ENCODE measurements at places on chromosomes 4 and X.

DNA sequence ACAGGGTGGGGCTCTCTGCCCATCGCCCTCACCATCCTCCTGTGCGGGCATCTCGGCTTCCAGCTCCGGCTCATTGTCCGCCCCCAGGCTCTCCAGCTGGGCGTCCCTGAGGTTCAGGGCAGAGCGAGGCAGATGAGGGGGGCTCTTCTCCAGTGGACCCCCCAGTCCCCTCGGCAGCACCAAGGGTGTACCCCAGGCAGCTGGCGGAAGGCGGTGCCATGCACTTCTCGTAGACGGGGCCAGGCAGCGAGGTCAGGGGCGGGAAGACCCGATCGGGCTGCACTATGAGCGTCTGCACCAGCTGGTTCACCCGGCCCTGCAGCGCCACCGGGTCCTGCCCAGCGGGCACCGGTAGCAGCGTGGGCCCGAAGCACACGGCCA, 5.5 kb downstream of the AVPR2 start:
- DNase-seq: no peak

GRCh38 chrX:148417934-148418333, 82.5 kb upstream of the AFF2 start:
- DNase-seq: no peak

- DNase-seq: no peak
These were observed 53.3 kb upstream of the GRPEL1 start for GRCh38 chr4:7121174-7121573.

DNA sequence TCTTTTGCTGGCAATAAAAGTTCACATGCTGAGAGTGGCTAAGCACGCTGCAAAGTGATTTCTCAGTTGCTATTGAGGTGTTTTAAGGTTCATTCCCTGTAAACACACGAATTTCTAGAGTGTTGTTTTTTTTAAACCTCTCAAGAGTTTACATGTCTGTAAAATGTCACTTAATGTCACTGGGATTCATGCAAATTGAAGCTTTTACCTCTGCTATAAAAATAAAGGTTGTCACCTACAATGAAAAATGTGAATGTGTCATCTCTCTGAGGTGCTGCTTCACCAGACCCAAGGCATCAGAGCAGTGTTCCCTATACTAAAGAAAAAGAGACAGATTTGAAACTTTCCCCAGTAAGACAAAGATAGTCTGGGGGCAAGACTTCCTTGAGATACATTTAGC, 127.0 kb downstream of the PPA2 start:
- no peak for DNase-seq

DNA sequence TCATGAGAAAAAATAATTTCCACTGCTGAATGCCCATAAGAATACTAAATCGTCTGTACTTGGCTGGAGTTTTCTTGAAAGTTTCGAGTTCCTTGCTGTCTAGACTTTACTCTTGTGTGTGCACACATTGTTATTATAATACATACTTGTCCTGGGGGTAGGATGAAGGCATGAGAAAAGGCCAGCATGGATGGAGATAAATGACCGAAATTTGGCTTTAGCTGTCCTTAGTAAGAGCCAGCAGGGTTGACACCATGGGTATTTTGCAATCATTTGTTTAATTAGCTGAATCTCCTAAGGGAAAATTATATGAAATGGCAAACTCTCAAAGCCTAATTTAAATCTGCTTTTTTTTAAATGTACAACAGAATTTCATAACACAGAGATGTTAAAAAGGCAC, 641.6 kb downstream of the ADGRL3 start:
- DNase-seq: no peak

- no peak for DNase-seq
These were observed 16.7 kb upstream of the AFAP1 start for GRCh38 chr4:7956270-7956808.

- DNase-seq: no peak
These were observed 56.3 kb downstream of the HUWE1 start for GRCh38 chrX:53630261-53630660.

- no peak for DNase-seq
These were observed 52.2 kb upstream of the C1QTNF7 start for GRCh38 chr4:15375667-15376066.

GRCh38 chr4:97498875-97499274, 644.4 kb downstream of the STPG2 start:
- peak; percentile 39 for DNase-seq

DNA sequence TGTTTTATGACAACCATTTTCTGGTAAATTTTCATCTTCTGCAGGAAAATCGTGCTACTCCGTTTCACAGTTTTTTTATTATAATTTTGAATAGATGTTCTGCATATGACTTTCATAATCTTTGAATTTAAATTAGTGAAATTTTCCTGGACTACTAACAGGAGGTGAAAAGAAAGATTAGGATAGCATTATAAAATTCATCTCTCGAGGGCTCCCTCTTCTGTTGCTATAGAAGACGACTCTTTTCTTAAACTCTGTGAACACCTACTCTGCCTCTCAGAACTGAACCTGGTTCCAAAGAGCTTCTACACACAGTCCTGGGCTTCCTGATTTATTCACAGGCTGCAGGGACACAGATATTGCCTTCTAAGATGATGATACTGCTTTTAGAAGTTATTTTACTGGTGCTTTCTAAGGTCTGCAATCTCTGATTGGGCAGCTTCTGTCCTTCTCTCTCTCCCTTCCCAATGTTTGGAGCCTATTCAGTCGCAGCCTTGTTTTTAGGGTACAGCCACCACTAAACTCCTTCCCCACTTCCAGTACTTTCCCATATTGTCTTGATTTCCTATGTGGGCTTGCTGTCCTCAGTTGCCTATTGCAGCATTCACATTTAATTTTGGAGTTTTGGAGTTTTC, 10.1 kb upstream of the SAP30 start:
- DNase-seq: peak; percentile 13

DNA sequence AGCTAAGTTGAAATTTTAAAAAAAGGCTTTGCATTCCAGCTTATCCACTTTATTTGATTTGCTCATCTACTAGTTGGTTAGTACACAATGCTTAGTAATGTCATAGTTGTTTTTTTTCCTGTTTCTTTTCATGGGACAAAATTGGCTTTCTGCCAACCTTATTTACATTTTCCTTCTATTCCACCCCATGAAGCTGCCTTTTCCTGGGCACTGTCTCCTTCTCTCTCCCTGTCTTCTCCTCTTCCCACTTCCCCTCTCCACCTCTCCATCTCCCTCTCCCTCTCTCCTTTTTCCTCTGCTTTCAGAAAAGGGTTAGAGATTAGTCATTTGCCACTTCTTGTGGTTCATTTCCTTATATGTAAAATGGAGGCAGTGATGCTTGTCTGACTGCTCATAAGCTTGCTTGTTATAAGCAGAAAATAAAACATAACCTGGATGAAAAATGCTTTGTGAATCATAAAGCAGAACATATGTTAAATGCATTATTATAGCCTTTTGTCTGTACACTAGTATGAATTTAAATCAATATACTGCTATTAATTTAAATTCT, 181.9 kb downstream of the CEP135 start:
- no peak for DNase-seq

DNA sequence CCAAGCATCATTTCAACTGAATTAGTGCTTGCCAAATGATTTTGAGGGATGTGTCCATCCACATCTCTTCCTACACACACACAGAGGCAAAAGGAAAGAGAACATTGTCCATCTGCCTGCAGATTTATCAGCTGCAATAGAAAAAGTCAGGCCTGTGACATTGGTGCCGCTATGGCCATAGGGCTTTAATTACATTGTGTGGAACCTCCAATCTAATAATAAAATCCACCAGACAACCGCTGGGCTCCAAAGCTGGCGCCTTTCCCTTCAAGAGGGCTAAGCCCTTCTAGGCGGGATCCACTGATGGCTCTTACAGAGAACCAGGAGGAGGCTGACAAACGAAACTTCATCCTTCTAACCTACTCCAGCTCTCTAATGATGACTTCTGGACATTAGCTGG, 60.6 kb downstream of the PHOX2B start:
- DNase-seq: no peak

- DNase-seq: no peak
These were observed 62.5 kb downstream of the AFAP1 start for GRCh38 chr4:7877176-7877575.

GRCh38 chrX:98605941-98606340, 1722.2 kb downstream of the RPA4 start:
- DNase-seq: no peak

- DNase-seq: no peak
These were observed 87.1 kb upstream of the MAPK10 start for GRCh38 chr4:86446996-86447395.

GRCh38 chr4:151407018-151407417, 2.0 kb upstream of the FHIP1A start:
- DNase-seq: no peak

- DNase-seq: peak; percentile 66
These were observed 34.0 kb downstream of the ETDB start for GRCh38 chrX:135086197-135086854.

- DNase-seq: no peak
These were observed 371.6 kb downstream of the INPP4B start for GRCh38 chr4:142474398-142475087.

GRCh38 chrX:95350774-95351488, 1333.7 kb upstream of the DIAPH2 start:
- no peak for DNase-seq

DNA sequence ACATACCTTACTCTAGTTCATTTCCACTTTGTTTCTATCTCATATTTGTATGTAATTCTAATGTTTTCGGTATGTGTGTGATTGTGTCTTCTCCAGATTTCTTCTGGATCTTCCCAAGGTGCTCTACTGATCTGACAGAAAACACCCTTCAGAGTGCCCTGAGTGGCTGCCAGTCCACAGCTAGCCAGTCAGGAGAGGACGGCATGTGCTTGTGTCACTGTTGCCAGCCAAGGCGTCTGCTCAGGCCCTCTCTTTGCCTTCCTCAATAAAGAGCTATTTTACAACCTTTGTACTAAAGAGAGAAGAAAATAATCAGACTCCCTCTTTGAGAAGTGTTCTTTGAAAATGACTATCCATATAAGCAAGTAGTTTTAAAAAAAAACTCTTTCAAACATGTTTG, 29.0 kb downstream of the CD99L2 start:
- DNase-seq: no peak

DNA sequence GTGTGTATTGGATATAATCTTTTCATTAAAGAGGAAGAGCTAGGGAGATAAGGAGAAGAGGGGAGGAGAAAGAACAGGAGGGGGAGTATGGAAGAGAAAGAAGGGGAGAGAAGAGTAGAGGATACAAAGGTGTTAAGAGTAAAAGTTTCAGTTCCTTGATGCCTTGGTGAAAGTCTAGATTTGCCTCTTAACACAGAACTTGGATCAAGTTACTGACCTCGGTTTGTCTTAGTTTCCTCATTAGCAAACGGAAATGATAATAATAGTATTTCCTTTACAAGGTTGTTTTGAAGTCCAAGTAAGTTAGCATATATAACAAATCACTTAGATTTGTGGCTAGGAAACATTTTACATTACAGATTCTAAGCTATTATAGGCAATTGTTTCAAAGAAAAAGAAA, 287.1 kb downstream of the PPARGC1A start:
- DNase-seq: no peak

- DNase-seq: no peak
These were observed 57.3 kb downstream of the FRYL start for GRCh38 chr4:48722509-48723446.

DNA sequence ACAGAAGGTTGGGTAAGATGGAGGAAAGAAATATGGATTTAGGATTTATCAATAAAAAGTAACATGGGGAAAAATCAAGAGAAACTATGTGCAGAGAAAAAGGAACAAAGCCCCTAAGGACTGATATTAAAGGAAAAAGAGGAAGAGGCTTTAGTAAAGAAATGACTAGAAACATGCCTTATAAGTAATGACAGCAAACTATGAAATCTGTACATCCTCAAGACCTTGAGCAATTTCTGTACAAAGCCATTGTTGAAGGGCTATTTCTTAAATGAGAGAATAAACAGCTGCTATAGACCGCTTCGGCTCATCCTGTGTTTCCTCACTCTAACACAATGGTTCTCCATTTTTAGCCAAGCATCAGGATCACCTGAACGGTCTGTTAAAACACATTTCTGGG, 180.3 kb upstream of the ATOH1 start:
- no peak for DNase-seq

DNA sequence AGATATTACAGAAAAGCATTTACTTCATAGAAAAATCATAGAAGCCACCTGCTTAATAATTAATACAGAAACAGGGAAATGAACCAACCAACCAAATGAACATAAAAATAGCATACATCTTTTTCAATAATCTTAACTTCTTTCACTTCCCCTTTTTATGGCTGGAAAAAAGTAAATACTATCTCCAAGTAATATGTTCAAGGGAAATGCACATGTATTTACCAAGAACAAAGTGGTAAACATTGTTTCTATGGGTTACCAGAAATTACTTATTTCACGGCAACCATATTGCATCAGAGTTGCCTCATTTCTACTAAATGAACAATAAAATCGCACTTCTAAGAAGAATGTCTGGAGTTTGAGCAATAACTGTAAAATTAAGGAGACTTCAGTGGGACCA, 321.3 kb downstream of the TMA16 start:
- no peak for DNase-seq

DNA sequence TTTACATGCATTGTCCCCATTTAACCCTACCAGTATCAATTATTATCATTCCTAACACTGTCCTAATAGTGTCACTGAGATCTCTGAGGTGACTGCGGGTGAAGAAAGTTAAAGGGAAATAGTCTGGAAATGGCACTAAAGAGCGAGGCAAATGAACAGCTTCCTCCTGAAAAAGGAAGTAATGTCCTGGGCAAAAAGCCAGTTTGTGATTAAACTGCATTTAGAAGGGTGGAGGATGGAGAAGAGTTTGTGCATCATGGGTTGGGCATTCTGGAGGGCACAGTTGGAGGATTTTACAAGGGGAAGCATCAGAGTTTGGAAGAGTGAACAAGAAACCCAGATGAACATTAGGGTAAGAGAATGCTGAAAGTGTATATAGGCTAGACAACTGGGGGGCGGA, 60.5 kb upstream of the SLC25A4 start:
- DNase-seq: no peak

DNA sequence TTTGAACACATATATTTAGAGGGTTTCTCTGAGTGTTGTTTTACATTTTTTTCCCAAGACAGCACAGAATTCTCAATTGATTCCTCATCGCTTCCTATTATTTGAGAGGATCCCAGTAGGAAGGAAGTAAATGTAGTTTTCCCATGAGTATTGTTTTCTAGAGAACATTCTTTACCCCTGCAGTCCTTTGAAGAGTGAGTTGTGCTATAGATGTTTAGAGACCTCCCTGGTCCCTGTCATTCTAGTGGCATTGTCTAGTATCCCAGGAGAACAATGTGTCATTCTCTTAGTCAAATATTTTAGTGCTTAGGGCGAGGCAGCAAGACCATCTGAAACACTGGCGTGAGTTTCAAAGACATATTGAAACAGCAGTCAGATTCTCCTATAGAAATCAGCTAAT, 32.5 kb downstream of the SORBS2 start:
- no peak for DNase-seq

GRCh38 chrX:46561824-46562657, 11.5 kb upstream of the CHST7 start:
- DNase-seq: peak; percentile 52

- DNase-seq: no peak
These were observed 517.7 kb downstream of the BCOR start for GRCh38 chrX:39580043-39580442.
